ENCODE measurements at places on chromosomes 5 and 9.

- DNase-seq = no peak
These were observed 70.5 kb downstream of the ZNF618 start for GRCh38 chr9:113946496-113947115.

DNA sequence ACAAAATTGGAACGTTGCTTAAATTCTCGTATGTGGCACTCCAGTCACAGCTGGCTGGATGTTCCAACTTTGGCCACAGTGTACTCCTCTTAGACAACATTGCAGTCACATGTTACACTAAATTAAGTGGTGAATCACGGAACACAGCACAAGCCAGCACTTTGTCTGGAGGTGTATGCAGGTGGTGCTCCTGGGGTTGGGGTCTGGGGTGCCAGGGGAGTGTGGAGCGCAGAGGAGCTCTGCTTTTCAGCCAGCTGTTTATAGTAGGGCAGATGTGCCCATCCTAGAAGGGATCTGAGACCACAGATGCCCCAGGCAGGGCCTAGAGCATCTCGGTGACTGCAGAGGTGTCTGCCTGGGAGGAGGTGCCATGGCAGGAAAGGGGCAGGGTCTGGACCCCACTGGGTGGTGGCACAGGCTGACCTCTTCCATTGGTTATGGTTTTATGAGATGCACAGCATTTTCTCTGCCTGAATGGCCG, 82.6 kb downstream of the WNK2 start:
- no peak for DNase-seq

- DNase-seq = no peak
These were observed 536 bp downstream of the FEM1C start for GRCh38 chr5:115544043-115544435.

- no peak for DNase-seq
These were observed 6.0 kb downstream of the SLC2A6 start for GRCh38 chr9:133472753-133473378.

Measured in umbilical cord (tissue), 2 donors.